Right lobe of liver (tissue), 6 donors: ENCODE measurements at places on chromosomes 1 and 21. TPM values are rescaled to one million over a fixed set of nuclear protein-coding genes. Genes with fewer than 3 reads are reported as not detected.
A peak's percentile ranks its signal among the peaks of the same experiment; 100 is the strongest.

ARMH1 gene
- 2.7 TPM for total RNA-seq

SEMA6C gene
- 3.3 TPM for total RNA-seq

ALG14 gene
- total RNA-seq: 4.2 TPM

DNA sequence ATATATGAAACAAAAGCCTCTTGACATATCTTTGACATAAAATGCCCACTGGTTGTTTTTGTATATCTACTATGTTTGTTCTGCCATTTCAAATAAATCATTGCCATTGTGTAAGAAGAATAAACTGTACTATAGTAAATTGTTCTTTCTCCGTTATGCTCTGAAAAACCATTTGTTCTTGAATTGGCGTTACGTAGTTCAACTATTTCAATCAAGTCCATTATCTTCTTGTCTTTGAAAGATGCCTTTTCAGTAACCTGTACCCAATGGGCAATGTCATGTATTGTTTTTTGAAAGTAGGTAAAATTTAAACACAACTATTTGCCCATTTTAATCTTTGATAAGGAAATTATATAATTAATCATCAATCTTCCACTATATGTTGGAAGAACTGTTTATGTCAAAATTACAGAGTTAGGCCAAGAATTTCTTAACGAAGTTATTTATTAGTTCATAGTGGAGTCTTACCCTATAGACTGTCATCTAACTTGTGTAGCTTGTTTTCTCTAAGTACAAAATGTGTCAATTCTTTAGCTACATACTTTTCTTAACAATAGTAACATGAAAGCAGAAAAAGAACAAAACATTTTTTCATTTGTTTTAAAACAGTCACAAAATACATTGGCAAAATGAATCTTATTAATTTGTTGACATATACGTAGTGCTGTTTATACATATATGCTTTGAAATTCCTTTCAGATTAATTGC, 294.8 kb downstream of the PTPRC start:
- no peak overlapping the region for H3K4me3 ChIP-seq
- DNase-seq: no peak
- H3K27me3 ChIP-seq: no peaks in the 10 kb centered on the region
- H3K4me1 ChIP-seq: no peaks in the 10 kb centered on the region

DNA sequence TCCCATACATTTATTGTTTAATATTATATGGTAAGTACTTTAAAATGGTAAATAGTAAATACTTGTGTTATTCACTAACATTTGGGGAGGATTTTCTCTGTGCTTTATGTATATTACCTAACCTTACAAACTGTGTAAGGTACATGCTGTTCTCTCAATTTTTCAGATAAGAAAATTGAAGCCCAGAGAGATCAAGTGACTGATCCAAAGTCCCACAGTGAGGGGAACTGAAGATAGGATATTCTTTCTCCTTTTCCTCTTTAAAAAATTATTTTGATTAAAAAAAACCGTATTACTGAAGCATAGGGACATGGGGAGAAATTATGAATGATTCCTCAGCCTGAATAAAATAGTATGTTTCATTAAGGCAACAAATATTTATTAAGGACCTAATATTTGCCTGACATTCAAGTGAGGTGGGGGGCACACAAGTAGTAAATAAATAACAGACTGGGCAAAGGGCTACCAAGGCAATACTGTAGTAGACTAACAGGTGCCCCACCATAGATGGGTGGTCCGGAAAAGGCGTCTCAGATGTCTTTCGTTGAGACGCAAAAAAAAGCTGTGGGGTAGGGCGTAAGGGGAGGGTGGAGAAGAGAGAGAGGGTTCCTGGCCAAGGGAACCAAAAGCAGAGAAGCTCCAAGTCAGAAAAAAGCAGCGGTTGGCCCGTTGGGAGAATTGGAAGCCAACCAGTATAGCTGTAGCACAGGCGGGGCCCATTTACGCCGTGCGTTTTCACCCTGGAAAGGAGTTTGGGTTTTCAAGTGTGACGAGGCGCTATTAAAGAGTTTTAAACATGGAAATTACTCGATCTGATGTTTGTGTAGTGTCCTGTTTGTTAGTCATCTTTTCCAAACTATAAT, 944 bp upstream of the AGO3 start:
- no peak for DNase-seq
- H3K36me3 ChIP-seq: no peaks in the 10 kb centered on the region
- peaks cover 13% of the 10 kb centered on the region for H3K4me1 ChIP-seq
- peak overlapping the region; percentile 90 for H3K4me3 ChIP-seq

MAST2 gene
- 12.4 TPM for total RNA-seq

- no peaks in the 10 kb centered on the region for H3K27me3 ChIP-seq
- no peak overlapping the region for H3K4me3 ChIP-seq
- no peaks in the 10 kb centered on the region for H3K36me3 ChIP-seq
- no peaks in the 10 kb centered on the region for H3K4me1 ChIP-seq
Measured at GRCh38 chr21:37392441-37392840, 25.9 kb downstream of the DYRK1A start.

KRTAP19-1 gene
- total RNA-seq: not detected

MATN1 gene
- total RNA-seq: not detected

DSCAM gene
- 0.05 TPM for total RNA-seq

GRCh38 chr21:46097336-46098293, at the start of gene COL6A2:
TSS of gene COL6A2 (plus strand) at chr21:46098112.
- H3K36me3 ChIP-seq: no peaks in the 10 kb centered on the region
- peaks cover 3% of the 10 kb centered on the region for H3K27me3 ChIP-seq
- peak within 1 kb of the TSS; percentile 48 for H3K4me3 ChIP-seq
- H3K27ac ChIP-seq: peak within 1 kb of the TSS; percentile 40

- no peaks in the 10 kb centered on the region for H3K36me3 ChIP-seq
- H3K27me3 ChIP-seq: no peaks in the 10 kb centered on the region
- H3K4me1 ChIP-seq: no peaks in the 10 kb centered on the region
- DNase-seq: no peak
- no peak overlapping the region for H3K4me3 ChIP-seq
- no peak overlapping the region for H3K27ac ChIP-seq
Measured at GRCh38 chr1:169906938-169907337, 13.2 kb upstream of the SCYL3 start.

- H3K27ac ChIP-seq: no peak overlapping the region
- DNase-seq: no peak
- H3K4me3 ChIP-seq: no peak overlapping the region
- H3K27me3 ChIP-seq: no peaks in the 10 kb centered on the region
- no peaks in the 10 kb centered on the region for H3K36me3 ChIP-seq
Measured at GRCh38 chr1:117709249-117709691, 103.4 kb downstream of the TENT5C start.

DAB1 gene
- 1.9 TPM for total RNA-seq

- no peaks in the 10 kb centered on the region for H3K27me3 ChIP-seq
- no peak overlapping the region for H3K4me3 ChIP-seq
- no peaks in the 10 kb centered on the region for H3K4me1 ChIP-seq
- H3K36me3 ChIP-seq: no peaks in the 10 kb centered on the region
- H3K27ac ChIP-seq: no peak overlapping the region
Measured at GRCh38 chr1:193069748-193070385, 10.5 kb downstream of the RO60 start.

HES5 gene
- not detected for total RNA-seq

- no peak overlapping the region for H3K4me3 ChIP-seq
- DNase-seq: no peak
- no peaks in the 10 kb centered on the region for H3K36me3 ChIP-seq
- H3K4me1 ChIP-seq: no peaks in the 10 kb centered on the region
Measured at GRCh38 chr1:52157582-52157981, 15.7 kb downstream of the ZFYVE9 start.

DNA sequence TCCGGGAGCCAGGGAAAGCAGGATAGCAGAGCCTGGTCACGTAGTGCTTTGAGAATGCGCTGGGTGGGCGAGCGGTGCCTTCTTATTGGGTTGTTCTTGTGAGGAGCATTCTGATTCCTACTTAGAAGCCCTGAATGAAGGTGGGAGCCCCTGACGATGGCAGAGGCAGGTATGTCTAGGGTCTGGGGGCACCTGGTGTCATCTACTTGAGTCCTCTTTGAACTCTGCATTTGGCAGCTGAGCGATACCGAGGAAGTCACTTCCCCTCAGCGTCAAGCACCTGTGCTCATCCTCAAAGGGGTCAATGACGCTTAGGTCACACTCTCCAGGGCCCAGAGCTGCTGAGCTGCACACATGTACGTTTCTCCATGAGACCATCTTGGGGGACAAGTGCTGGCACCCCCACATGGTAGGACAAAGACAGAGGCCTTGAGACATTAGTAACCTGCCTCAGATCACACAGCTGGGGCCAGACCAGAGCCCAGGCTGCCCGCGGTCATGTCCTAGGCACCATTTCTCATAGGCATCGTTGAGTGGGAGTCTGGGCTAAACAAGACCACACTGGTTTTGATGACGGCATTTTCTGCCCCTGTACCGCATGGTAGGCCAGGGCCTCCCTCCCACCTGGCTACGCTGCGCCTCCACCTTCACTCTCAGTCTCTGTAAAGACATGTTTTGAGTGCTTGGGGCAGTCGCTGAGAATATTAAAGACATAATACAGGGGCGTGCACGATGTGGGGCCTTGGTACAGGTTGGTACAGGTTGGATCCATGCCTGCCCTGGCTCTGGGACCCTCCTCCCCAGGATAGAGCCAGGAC, 69.1 kb upstream of the ABCG1 start:
- DNase-seq: no peak
- H3K4me3 ChIP-seq: no peak overlapping the region
- H3K27ac ChIP-seq: no peak overlapping the region
- H3K36me3 ChIP-seq: no peaks in the 10 kb centered on the region
- no peaks in the 10 kb centered on the region for H3K27me3 ChIP-seq

DNA sequence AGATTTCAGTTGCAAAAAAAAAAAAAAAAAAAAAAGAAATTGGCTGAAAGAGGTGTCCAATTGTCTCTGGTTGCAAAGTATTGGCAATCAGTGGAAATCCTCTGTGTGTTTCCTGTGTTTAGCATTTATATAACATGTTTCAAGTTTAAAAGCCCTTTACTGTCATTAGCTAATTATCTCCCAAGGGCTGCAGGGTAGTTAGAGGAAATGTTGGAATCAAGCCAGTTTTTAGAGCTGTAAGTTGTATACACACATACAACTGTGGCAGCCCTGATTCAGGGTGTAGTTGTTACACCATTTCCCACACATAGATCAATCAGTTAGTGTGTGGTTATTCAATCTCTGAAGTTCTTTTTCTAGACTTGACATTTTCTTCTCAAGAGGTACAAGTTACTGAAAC, 8.9 kb upstream of the ZNF326 start:
- H3K27ac ChIP-seq: no peak overlapping the region
- H3K4me1 ChIP-seq: no peaks in the 10 kb centered on the region
- H3K4me3 ChIP-seq: no peak overlapping the region
- H3K27me3 ChIP-seq: no peaks in the 10 kb centered on the region
- no peak for DNase-seq

DNA sequence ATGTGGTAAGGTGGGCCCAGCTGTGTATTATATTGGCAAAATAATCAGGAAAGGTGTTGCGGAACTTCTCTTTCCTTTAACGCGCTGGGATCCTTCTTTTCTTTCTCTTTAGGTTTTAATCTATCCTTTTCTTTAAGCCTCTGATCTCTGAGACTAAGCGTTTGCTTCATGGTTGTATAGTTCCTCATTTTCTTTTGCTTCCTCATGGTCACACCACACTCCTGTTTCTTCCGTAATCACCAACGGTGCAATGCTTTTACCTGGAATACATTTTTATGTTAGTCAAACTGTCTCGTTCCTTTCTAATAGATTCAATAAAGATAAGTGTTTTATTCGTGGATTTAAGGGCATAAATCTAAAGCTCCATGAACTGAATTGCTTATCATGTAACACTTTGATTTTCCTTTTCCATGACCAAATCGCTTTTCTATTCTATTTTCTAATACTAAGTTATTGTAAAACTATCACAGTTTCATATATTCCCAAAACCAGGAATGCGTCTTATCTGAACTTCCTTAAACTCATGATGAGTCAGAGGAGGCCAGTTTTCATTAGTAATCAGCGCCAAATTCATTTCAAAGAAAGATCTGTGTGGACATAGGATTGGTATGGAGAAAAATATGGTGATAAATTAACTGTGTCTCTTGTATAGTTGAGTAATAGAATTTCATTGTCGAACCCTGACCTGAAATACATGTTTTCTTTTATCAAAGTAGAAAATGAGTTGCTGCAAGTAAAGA, 12.2 kb downstream of the SDCCAG8 start:
- DNase-seq: no peak
- H3K27ac ChIP-seq: peak overlapping the region; percentile 21
- no peaks in the 10 kb centered on the region for H3K27me3 ChIP-seq
- no peaks in the 10 kb centered on the region for H3K36me3 ChIP-seq
- no peak overlapping the region for H3K4me3 ChIP-seq
- no peaks in the 10 kb centered on the region for H3K4me1 ChIP-seq

DNA sequence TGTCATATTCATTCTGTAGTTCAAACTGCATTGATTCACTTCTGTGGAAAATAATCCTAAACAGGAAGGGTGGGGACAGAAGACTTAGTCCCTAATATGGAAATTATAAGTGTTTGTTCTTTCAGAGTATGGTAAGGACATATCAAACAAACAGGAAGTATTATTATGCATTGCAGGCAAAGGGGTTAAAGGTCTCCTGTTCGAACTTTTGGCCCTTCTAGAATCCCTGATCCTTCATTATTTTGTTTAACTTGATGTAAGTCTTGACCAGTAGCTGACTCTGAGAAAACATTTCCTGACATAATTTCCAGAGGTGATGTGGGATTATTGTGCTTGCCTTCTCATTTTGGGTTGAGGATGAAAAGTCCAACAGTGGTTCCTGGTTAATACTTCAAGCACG, 215.4 kb upstream of the ADGRL2 start:
- H3K27me3 ChIP-seq: no peaks in the 10 kb centered on the region
- no peak for DNase-seq
- no peaks in the 10 kb centered on the region for H3K36me3 ChIP-seq
- H3K4me3 ChIP-seq: no peak overlapping the region
- no peak overlapping the region for H3K27ac ChIP-seq

DNA sequence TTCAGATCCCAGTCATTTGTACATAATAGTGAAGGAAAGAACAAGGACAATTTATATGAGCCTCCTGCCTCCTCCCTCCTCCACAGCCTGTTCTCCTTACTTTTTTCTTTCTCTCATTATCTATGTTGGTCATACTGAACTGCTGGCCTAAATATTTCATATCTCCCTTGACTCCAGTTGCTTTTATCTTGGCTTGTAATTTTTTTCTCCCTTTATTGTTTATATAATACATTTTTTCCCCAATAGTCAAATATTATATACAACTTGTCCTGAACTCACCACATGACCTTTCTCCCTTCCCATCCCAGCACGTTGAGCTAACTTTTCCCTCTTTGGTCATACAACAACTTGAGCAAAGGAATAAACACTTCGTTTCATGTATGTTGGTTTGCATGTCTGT, 752.1 kb downstream of the LTN1 start:
- no peak overlapping the region for H3K27ac ChIP-seq
- H3K36me3 ChIP-seq: no peaks in the 10 kb centered on the region
- H3K4me1 ChIP-seq: no peaks in the 10 kb centered on the region
- no peaks in the 10 kb centered on the region for H3K27me3 ChIP-seq
- H3K4me3 ChIP-seq: no peak overlapping the region
- no peak for DNase-seq

ANP32E gene
- 12.8 TPM for total RNA-seq
